NCI-H2227 treated with DMSO at 0.1 percent for 48 hours (cell line): ENCODE measurements at places on chromosomes 3 and 15.

DNA sequence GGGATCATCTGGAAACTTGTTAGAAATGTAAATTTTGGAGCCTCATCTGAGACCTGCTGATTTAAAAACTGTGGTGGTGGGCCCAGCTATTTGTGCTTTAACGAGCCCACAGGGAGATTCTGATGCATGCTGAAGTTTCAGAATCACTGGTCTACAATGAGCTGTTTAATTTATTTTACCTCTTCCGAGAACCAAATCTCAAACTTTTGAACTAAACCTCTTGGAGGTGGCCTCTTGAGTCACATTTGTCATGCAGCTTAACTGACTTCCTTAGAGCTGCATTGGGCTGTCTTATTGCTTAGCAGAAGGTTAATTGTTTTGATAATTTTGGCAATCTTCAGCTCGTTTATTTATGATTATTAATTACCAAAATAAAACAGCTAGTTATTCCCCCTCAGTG is 112.1 kb upstream of the NPHP3 start:
- DNase-seq: no peak

GRCh38 chr3:177378168-177378567 is 180.9 kb upstream of the TBL1XR1 start:
- DNase-seq: no peak

DNA sequence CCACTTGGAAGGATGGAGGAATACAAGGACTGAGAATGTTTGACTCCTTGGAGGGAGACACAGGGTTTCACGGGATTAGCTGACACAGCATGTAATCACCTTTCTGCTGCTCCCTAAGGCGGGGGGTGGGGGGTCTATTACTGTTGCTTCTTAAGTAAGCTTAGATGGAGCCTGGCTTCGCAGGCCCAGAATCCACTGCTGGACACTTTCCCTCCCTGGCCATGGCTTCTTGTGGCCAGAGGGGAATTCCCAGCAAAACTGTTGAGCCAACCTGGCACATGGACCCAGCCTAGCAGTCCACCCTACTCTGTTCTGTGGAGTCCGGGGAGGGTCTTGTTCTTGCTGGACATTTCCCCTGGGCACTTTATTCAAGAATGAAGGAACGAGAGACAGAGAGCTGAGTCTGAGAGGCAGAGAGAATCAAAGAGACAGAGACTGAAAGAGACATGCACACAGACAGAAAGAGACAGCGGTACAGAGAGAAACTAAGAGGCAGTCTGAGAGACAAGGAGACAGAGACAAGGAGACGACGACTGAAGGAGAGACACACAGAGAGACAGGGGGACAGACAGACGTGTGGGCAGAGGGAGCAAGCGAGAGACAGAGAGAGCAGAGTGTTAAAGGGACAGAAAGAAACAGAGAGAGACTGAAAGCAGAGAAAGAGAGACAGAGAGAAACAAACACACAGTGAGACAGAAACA is 55.6 kb upstream of the DLG1 start:
- DNase-seq: no peak

DNA sequence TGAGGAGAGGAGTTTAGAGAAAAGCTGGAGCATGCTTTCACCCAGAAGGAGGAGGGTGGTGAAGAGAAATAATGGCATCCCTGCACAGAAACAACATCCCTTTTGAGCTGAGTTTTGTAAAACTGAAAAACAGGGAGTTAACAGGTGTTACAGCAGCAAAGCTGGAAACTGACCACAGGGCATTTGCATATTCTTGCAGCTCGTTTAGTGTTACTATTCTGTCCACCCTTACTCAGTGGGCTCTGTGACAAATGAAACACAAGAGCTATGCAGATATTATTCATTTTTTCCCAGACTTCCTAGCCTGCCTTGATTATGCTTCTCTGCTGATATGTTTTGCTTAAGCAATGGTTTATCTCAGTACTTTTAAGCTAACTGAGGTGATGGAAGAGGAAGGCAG is 272.0 kb downstream of the NEK10 start:
- no peak for DNase-seq

DNA sequence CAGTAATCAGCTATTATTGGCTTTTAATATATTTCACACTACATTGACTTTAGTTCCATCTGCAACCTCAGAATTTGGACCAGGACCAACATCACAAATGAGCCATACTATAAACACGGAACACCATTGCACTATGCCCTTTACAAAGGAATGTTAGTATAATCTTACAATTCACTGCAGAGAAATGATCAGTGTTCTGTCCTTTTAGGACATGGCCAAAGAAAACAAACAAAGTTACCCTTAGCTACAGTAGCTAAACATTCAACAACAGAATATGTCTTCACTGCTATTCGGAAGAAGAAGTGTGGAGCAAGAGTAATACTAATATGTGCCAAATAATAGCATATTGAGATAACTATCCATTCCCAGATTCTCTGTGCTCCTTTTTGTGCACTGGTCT is 90.4 kb downstream of the NAALADL2 start:
- DNase-seq: no peak
